Umbilical cord (tissue), 2 donors: ENCODE measurements at places on chromosomes 16 and 17.

- DNase-seq: no peak
These were observed 52.5 kb downstream of the SHISA6 start for GRCh38 chr17:11293480-11293879.

- DNase-seq: peak; percentile 37
These were observed 268.0 kb upstream of the TNRC6C start for GRCh38 chr17:77690271-77691161.

DNA sequence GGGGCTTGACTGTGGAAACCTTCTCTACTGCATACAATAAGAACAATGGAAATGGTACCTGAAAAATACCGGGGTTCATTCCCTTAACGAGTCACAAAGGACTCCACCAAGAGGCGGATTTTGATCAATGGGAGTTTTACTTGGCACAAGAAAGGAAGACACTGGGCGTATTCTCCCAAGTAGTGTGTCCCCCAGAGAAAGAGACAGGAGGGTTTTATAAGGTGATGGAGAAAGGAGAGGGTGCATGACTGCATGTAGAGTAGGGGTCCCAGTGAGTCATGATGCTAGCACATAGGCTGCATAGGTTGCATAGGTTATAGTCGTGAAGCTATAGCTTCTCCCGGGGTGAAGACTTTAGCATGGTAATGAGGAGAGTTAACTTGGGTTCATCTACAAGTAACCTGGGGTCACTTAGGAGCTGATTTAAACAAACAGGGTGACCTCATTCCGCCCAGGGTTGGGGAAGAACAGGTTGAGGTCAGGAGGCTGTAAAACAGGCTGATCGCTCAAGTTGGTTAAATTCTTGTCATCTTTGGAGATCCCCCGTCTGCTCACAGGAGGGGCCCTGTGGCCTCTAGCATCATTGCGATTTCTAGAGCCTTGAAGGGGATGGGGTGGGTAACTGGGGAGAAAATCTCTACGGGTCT lies 1.5 kb downstream of the MPV17L start:
- no peak for DNase-seq

GRCh38 chr16:51236583-51236982 lies 85.5 kb upstream of the SALL1 start:
- no peak for DNase-seq

DNA sequence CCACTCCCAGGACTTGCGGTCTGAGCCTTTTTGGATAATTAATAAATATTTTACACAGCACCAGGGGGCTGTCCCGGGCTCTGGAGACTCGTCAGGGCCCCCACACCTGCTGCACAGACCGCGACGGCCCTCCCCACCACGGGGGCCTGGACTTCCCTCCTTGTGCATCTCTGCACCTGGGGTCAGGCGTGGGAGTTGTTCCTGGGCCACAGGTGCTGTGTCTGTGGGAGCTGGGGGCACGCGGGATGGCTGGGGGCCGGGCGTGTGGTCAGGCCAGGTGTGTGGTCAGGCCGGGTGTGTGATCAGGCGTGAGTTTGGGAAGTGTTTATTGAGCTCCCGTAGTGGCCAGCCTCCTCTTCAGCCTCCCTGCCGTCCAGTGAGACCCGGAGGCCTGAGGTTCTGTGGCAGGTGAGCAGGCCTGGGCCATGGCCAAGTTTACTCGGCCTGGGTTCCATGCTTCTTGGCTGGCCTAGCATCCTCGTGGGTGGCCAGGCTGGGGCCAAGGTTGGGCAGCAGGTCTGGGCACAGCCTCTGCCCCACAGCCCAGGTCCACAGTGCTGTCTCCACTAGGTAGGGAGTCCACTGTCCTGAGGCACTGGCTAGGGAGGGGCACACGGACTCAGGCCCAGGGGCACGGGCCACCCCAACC lies 1.9 kb upstream of the STUB1 start:
- no peak for DNase-seq

DNA sequence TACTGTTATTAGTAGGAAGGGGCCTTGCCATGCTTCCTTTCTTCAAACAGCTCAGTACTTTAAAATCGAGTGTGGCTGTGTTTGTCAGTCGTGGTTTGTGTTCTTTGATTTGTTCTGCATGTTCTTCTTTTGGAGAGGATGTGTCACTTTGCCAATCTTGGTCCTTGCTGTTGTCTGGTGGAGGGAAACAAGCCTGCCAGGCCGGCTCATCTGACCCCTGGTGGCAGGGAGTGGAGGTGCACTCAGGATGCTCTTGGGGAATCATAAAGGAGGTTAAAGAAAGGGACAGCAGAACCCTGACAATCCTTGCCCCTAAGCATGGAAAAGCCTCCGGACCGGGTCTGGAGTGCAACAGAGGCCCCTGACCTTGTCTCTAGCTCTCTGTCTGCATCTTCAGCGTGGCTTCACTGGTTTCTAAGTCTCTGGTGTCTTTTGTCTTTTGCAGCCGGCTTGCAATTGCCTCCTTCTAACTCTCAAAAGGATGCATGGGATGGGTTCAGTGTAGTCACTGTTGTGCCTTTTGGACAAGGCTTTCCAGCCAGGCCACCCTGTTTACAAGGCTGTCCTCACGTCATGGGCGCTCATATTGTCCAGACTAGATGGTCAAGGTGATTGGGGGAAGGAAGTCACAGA lies 135.8 kb downstream of the WWOX start:
- DNase-seq: peak; percentile 52

GRCh38 chr16:57810197-57811031 lies 8.1 kb upstream of the KIFC3 start:
- DNase-seq: no peak

DNA sequence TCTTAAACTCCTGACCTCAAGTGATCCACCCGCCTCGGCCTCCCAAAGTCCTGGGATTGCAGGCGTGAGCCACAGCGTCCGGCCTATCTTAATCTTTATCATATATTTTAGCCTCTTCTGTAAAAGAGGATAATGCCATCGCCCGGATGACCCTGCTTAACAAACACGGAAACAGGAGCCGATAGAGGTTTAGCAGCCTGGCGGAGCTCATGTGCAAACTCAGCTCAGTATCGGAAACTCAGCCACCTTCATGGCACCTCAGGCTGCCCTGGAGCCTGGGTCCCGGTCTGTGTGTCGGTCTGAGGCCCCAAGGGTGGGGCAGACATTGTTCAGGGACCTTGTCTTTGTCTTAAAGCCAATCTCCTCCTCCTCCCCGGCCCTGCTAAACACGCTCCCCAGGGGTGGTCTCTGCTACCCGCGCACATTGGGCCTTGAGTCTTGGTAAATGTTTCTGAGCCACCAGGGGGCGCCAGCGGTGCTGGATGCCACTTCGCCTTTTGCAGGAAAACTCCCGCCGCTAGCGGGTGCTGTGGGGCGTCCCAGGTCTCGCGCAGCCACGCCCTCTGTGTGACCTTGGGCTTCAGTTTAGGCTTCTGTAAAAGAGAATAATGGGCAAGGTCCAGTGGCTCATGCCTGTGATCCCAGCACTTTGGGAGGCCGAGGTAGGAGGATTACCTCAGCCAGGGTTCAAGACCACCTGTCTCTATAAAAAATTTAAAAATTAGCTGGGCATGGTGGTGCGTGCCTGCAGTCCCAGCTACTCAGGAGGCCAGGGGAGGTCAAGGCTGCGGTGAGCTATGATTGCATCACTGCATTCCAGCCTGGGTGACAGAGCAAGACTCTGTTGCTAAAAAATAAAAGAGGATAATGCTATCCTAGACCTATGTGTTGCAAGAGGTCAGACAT lies 2.7 kb downstream of the CETP start:
- DNase-seq: peak; percentile 65

- no peak for DNase-seq
These were observed 482 bp downstream of the BAHCC1 start for GRCh38 chr17:81395600-81396277.
